Stimulated activated CD8-positive, alpha-beta memory T cell treated with anti-CD3 and anti-CD28 coated beads, Interleukin-12 subunit alpha, Interleukin-12 subunit beta, amount 100 ng/mL, for 4 hours (primary cell): ENCODE measurements at places on chromosomes 3 and 15.

DNA sequence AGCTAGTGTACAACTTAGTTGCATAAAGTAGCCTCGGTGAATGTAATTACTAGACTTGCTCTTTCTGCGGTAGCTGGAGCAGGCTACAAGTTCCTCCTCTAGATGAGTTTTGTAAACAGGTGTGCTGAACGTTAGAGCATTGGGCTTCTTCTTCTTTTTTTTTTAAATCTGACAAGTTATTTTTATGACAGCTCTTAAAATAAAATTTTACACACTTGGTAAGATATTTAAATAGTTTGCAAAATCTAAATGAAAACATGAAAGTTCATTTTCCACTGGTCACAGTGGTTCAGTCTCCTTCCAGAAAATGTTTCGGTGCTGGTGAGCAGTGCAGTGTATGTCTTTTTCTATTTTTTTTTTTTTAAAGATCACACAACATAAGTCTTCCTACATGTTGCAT lies 3.0 kb downstream of the CCR9 start:
- DNase-seq: no peak

DNA sequence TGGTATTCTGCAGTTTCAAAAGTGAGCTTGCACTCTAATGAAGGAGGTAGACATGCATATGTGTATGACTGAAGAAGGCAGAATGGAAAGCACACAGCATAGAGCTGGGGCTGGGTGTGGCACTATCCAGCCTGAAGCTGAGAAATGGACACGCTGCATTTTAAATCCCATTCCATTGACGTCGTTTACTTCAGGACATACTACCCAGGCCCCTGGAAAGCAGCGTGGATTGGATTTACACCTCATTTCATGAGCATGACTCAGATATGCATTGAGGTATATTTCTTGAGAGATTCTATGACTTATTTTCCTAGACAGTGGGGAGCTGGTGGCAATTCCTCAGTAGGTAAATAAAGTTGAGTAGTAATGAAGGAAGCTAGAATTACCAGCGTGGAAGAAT lies 101.4 kb downstream of the ABI3BP start:
- no peak for DNase-seq

GRCh38 chr3:197595470-197596185 lies 39.9 kb upstream of the BDH1 start:
- no peak for DNase-seq

DNA sequence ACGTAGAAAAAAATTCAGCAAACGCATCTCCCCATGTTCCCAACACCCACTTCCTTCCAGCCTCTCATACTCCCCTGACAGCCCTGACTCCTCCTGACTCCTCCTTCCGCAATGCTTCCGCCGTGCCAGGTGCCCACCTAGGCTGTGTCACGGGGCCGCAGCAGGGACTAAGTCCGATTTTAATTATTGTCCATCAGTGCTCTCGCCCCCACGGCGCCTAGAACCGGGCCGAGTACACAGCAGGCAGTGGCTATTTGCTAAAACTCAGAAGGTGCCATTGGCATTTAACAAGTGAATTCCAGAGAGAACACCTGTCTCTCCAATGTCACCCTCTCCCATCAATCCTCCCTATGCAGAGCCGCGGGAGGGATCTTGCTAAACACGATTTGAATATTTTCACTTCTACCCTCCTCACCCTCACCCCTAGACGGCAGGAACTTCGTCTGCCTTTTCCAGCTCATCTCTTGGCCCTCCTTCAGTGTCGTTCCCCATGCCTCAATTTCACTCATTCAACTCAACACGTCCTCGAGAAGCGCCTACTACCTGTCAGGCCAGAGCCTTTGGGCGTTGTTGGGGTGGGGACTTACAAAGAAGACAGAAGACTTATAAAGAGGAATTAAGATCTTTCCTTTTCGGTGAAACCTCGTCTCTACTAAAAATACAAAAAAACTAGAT lies 11.5 kb upstream of the SHF start:
- DNase-seq: no peak

DNA sequence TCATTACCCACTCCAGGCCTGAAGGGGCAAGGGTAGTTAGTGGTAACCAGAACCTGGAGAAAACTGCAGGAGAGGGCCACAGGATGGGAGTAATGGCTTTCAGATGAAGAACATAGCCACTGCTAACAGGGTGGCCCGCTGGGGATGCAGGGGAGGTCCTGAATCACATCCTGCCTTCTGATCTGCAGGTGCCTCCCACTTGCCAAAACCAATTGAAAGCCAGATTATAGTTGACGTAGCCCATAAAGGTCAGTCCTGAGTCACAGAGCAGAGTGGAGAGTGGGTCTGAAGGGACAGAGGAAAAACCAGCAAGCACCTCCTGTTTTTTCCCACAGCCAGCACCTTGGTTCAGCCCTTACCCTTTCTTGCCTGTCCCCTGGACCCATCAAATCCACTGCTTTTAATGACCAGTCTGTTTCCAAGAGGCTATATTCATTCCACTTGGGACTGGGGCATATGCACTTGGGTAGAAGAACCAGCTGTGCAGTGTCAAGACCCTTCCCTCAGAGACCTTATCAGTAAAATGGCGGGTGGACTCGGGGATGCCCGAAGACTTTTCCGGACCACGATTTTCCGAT lies 646 bp upstream of the SLC35G2 start:
- DNase-seq: peak; percentile 25

- DNase-seq: no peak
Observed at GRCh38 chr15:64525828-64526530, 65.6 kb downstream of the ZNF609 start.

- no peak for DNase-seq
Observed at GRCh38 chr15:86840996-86841395, 761.3 kb downstream of the AGBL1 start.

DNA sequence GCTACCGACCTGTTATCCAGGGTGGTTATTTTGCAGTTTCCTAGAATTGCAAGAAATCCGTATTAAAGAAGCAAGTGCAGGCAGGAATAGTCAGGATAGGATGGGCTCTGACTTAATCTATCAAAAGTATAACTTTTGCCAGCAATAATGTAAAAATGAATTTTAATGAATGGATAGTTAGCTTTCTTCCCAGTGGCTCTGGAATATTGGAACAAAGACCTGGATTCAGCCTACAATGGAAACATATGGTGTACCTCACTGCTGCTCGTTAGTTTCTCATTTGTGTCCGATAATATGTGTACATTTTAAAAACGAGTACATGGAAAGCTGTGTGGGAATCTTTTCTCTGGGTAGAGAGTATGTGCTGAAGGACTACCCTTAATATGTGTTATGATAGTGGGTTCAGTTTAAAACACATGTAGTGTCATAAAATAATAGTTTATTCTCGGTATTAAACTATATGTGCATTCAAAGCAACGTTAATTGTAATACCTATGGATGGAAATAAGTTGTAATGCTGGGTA lies 805 bp downstream of the SERPINI1 start:
- no peak for DNase-seq

DNA sequence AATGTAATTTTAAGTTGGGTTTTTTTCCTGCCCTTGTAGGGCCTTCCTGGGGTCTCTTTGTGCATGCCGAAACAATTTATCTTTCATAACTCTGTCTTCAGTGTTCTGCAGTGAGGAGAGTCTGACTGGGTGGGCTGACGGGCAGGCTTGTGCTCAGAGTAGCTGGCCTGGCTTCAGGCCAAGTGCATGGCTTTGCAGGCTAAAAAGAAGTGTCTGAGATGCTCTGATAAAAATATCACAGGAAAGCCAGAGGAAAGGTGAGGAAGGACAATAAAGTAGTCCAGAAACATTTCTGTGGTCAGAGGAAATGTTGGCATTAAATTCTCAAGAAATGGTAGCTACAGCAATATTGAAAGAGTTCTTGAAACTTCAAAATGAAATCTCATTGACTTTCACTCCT lies 25.5 kb downstream of the ST3GAL6 start:
- DNase-seq: no peak
